Lower leg skin (tissue), 4 donors: ENCODE measurements at places on chromosomes 6 and 20. TPM values are rescaled to one million over a fixed set of nuclear protein-coding genes. Genes with fewer than 3 reads are reported as not detected.

DNA sequence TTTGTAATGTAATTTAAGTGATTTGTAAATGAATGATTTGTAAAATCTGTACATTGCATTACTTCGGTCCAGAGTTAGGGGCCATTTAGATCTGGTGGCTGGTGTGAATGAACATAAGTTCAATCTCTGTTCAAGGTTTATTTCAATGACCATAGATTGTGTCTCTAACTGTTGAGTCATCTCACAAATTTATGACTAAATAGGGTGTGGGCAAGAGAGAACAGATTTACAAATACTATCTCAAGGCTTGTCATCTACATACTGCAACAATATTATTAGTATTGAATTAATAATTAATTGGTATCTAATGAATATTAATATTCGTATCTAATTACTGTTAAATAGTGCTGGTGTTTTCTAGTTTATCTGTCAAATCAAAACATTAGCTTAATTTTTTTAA lies 115.3 kb upstream of the EDN1 start:
- no peak for DNase-seq

DNA sequence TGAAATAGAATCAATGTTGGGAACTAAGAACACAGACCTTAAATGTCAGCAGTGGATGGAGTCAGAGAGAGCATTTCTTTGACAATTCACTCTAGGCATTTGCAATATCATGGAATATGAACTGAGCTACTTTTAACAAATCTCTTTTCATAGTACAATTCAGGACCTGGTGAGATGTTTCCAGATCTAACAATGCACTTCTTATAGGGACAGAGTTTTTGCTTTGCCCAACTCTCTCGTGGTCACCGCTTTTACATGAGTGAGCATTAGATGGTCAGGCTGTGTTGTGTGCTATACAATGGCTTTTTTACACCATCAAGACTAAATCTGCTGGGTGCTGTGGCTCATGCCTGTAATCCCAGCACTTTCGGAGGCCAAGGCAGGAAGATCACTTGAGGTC lies 233.6 kb downstream of the ATXN1 start:
- no peak for DNase-seq

Gene KIAA0408
- 3.0 TPM for total RNA-seq

GRCh38 chr6:3803627-3804468 lies 45.3 kb upstream of the FAM50B start:
- DNase-seq = peak; percentile 83

DNA sequence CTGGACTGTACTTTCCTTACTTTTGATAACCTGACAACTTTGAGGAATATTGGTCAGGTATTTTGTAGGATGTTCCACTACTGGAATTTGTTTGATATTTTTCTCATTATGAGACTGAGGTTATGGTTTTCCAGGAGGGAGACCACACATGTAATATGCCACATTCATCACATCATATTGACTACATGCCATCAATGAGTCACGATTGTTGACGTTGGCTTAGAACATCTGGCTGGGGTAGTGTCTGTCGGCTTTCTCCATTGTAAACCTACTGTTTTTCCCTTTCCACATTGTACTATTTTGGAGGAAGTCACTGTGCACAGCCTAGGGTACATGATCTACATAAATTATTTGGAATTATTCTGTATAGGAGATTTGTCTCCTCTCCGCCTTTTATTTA lies 1.4 kb upstream of the STX11 start:
- DNase-seq = no peak

- DNase-seq = no peak
These were observed 5.6 kb downstream of the NXT1 start for GRCh38 chr20:23356203-23356602.

- no peak for DNase-seq
These were observed 3.4 kb downstream of the OGFRL1 start for GRCh38 chr6:71292001-71292400.

Gene MYLK4
- total RNA-seq = 3.8 TPM

Gene TFAP2C
- 95.6 TPM for total RNA-seq

DNA sequence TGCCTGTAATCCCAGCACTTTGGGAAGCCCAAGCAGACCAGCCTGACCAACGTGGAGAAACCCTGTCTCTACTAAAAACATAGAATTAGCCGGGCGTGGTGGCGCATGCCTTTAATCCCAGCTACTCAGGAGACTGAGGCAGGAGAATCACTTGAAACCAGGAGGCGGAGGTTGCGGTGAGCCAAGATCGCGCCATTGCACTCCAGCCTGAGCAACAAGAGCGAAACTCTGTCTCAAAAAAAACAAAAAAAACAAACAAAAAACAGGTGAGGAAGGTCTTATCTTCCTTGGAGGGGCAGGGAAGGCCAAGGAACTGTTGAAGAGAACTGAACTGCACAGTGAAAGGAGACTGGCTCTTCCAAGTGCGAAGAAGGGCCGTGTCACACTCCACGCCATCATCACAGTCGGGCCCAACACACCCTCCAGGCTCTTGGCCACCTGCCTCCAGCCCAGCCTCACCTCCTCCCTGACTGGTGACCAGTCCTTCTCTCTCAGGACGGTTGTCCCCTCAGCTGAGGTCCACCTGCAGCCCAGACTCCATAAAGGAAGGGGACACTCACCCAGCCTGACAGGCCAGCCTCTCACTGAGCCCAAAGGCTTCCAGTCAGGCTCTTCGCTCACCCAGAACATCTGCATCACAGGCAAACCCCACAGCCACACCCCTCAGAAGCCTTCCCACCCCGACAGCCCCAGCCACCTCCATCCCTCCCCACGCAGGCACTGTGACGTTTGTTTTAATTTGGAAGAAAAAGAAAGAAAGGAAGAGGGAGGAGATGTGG lies 4.1 kb downstream of the ZC3H12D start:
- no peak for DNase-seq

Gene PRDM13
- total RNA-seq = 0.10 TPM

DNA sequence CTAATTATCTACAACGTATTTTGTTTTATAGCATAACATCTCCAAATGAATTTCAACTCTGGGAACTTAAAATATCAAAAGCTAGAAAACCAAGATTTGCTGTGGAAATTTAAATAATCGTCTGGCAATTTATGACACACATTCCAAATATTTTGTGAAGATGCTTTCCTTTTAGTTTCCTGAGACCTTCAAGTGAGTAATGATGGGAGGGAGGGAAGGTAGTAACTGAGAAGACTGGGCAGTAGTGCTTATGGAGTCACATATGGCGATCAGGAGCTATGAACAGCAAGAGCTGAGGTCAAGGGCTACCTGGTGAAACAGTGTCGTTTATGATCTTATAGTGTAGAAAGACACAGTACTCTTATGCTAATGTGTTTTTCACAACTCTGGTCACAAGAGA lies 178.2 kb upstream of the THEMIS start:
- no peak for DNase-seq

DNA sequence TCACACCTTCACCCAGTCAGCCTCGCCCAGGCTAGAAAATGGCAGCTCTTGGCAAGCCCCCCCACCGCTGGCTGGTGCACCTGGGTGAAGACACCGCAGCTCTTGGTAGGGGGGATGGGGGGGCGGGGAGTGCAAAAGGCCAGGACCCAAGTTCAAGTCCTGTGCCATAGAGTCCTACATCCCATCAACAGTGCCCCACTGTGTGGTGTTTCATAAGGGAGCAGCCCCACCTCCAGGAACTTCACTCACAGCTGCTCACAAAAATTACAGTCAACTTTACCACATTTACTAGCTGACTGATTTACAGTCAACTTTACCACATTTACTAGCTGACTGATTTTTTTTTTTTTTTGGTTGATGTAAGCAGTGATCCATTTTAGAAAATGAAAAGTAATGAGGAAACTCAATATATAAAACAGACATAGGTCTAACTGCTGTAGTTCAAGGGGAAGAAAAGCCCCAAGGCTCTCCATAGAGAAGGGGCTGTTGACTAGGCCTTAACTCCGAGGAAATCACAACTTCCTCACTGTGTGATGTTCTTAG lies 208.9 kb upstream of the SNX9 start:
- DNase-seq = no peak

Gene ZBTB46
- total RNA-seq = 6.1 TPM

- no peak for DNase-seq
These were observed 383.3 kb upstream of the CITED2 start for GRCh38 chr6:139757784-139758183.

GRCh38 chr6:38843798-38844197 lies 128.7 kb downstream of the DNAH8 start:
- no peak for DNase-seq

Gene IL17F
- not detected for total RNA-seq

GRCh38 chr6:26383624-26384417 lies 913 bp downstream of the BTN2A2 start:
- DNase-seq = no peak

- no peak for DNase-seq
These were observed 141.6 kb downstream of the EYA2 start for GRCh38 chr20:47036091-47036870.

- DNase-seq = no peak
These were observed 469.1 kb downstream of the GJA1 start for GRCh38 chr6:121904559-121904958.

- no peak for DNase-seq
These were observed 77.7 kb downstream of the UBE3D start for GRCh38 chr6:82987951-82988350.

GRCh38 chr6:4413073-4413472 lies 277.7 kb upstream of the ECI2 start:
- DNase-seq = no peak
